RWPE2 (cell line): ENCODE measurements at places on chromosomes 7 and 10.

GRCh38 chr10:131858583-131859340 lies 42.0 kb upstream of the PPP2R2D start:
- DNase-seq: no peak

GRCh38 chr10:110414548-110415309 lies 83.0 kb upstream of the DUSP5 start:
- DNase-seq: peak; percentile 88

DNA sequence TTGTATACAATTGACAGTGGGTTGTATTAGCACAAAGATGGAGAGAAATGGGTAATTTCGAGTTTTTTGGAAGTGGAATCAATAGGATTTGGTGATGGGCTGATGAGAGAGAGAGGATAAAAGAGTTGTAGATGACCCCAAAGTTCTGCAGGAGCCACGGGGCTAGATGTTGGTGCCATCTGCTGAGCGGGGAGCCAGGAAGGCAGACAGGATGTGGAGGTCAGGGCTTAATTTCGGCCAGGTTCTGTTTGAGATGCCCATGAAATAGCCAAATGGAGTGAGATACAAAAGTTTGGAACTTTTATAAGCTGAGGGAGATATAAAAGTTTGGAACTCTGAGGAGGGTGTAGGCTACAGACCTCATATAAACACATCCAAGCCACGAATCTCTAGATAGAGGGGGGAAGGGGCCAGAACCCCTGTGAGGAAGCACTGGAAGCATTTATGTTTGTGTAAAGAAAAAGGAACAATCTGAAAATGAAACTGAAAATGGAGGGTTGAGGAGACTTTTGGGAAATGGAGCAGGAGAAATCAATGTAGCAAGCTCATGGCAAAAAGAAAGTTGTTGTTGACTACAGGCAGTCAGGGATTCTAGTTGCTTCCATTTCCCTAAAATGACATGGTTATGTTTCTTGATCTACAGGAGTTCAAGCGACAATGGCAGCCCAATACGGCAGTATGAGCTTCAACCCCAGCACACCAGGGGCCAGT lies 2.2 kb downstream of the GIMAP4 start:
- no peak for DNase-seq

DNA sequence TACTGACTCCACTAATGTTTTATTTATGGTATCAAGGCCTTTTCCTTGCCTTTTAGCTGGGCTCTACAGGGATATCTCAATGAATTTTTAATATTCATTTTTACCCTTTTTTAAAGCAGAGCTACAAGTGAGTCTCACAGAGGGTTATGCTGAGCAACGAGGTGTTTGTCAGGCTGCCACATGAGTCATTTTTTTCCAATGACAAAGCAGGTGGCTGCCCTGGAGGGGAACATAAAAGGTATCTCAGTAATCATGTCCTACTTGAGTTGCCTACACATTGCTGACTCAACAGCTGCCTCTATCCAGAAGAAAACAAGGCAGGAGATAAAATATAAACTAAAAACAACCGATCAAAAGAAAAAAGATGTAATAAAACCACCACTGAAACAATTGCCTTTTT lies 1004.9 kb upstream of the POT1 start:
- no peak for DNase-seq

- DNase-seq: no peak
Observed at GRCh38 chr10:4514445-4515108, 311.4 kb upstream of the AKR1E2 start.

- DNase-seq: peak; percentile 74
Observed at GRCh38 chr10:16965740-16966447, 148.7 kb upstream of the RSU1 start.

DNA sequence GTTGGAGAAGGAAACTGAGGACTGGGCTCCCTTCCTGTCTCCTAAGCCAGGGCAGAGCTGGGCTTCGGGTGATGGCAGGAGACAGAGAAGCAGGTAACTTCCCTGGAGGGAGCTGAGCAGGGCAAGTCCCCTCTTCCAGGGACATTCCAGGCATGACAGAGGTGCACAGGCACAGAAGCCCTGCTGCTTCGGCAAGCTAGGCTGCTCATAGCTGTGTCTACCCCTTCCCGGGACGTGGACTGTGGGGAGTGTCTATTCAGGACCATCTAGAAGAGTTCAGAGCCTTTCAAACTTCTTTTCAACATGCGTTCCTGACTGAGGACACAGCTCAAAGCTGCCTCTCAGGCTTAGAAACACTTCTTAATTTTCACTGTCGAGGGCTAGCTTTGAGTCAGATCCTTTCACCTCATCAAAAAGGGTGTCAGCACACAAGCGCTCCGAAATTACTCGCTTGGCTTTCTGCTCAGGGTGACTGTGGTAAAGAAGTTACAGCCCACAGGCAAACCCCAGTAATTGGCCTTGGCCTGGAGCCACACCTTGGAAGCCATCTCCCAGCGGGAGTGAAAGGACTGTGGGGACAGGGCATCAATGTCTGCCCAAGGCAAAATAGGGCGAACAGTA lies 63.7 kb upstream of the STEAP1B start:
- no peak for DNase-seq

GRCh38 chr7:92761391-92762097 lies 74.8 kb downstream of the CDK6 start:
- DNase-seq: no peak

DNA sequence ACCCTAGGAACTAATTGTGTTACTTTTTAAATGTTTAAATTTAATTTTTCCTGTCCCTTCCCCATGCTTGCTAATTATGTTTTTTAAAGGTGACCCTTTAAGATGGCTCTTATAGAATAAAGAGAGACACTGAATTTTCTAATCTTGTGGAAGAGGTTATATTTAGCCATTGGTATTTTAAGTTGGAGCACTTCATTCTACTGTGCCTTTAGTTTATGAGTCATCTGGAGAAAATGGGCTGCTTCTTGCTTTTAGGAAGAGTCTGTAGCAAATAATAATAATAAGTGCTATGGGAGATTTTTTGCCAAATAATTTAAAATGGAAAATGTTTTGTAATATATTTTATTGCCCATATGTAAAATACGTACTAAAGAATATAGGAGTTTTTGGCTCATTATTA lies 139.7 kb downstream of the ADK start:
- no peak for DNase-seq

DNA sequence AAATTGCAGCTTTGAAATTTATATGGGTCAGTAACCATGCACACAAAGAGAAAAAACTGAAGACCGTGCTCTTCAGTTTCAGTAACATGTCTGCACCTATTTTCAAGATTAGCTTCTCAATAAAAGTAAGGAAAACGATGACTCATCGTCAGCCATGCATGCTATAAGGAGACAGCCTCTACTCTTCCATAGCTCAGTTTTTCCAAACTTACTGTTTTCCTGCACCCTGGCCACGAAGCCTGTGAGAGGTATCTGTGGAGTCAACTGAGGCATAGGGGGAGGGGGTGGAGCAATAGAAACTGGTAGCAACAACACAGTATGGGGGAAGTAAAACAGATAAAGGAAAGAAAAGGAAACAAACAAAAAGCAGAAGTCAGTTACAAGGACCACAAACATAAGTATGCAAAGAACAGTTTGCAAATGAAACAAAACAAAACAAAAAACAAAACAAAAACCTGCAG lies 58.0 kb downstream of the PDSS1 start:
- no peak for DNase-seq

- DNase-seq: no peak
Observed at GRCh38 chr7:108063520-108063933, 60.6 kb upstream of the LAMB1 start.

DNA sequence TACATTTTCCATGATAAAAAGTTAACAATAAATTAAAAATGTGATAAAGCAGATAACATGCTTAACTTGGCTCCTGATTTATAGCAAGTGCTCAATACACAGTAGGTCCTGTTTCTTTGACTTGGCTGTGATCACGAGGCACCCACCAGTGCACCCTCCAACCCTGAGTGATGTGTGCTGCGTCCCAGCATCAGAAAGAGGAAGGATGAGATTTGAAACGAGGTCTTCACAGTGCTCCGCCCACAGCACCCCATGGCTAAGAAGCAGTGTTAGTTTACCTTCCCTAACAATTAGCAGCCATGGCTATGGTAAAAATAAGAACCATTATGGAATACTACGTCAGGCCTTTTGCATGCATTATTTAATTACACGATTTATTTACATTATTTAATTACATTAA lies 292.0 kb upstream of the ZMIZ1 start:
- peak; percentile 1 for DNase-seq

DNA sequence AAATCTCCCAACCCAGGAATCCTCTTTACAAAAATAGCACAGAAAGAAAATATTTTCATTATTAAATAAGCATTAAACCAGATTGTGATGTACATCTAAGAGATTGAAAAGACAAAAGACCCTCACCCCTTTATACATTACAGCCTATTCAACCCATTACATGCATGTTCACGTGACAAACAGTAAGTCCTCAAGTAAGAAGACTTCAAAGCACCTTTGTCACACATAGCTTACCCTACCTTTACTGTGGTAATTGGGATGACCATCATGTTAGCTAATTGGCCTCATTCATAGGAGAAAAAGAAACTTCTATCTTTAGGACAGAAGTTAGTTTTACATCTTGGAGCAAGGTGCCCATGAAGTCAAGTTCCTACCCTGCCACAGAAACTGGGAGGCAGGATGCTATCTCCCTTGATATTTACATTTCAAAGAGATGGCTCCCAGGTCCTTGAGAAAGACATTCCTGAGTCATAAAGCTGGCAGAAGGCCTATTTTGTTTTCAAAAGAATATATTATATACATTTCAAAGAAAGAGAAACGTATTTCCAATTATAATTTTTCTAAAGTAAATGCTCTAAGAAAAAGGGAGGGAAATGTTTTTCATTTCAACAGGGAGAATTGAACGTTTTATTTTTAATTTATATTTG lies 48.1 kb downstream of the GNAI1 start:
- DNase-seq: no peak

DNA sequence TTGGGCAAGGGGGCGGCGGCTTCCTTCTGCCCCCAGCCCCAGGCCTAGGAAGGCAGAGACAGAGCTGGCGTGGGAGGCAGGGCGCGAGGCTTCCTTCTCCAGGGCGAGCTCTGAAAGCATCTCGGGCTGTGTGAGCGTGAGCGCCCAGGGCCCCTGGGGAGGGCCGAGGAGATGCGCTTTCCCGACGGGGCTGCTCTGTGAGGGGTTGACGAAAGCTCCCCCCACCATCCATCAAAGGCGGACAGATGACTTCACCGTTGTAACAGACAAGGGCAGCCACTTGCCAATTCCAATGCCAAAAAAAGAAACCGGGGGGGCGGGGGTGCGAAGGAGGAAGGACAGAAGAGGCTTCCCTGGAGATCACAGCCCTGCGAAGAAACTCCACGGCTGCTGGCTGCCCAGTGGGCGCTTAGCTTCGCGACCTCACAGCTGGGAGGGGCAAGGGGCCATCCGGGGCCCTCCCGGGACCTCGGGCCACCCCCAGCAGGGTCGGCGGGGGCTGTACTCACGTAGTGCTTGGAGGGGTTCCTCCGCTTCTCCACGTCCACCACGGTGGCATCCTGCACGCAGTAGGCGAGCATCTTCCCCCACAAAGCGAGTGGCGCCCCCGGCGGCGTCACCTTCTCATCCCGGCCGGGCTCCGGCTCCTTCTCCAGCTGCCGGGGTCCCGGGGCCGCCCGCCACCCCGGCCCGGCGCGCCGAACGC lies 537 bp downstream of the SH3PXD2A start:
- DNase-seq: no peak

DNA sequence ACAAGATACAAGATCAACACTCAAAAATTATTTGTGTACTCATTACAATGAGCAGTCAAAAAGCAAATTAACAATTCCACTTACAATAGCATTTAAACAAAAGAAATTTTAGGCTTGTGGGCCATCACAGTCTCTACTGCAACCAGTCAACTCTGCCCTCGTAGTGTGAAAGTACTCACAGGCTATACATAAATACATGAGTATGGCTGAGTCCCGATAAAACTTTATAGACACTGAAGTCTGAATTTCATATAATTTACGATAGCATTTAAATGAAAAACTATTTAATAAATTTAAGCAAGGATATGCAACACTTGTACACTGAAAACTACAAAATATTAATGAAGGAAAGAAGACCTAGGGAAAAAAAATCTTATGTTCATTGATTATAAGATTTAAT lies 90.1 kb downstream of the ZNF33B start:
- DNase-seq: no peak

GRCh38 chr7:2633538-2634266 lies 1.9 kb downstream of the TTYH3 start:
- no peak for DNase-seq

DNA sequence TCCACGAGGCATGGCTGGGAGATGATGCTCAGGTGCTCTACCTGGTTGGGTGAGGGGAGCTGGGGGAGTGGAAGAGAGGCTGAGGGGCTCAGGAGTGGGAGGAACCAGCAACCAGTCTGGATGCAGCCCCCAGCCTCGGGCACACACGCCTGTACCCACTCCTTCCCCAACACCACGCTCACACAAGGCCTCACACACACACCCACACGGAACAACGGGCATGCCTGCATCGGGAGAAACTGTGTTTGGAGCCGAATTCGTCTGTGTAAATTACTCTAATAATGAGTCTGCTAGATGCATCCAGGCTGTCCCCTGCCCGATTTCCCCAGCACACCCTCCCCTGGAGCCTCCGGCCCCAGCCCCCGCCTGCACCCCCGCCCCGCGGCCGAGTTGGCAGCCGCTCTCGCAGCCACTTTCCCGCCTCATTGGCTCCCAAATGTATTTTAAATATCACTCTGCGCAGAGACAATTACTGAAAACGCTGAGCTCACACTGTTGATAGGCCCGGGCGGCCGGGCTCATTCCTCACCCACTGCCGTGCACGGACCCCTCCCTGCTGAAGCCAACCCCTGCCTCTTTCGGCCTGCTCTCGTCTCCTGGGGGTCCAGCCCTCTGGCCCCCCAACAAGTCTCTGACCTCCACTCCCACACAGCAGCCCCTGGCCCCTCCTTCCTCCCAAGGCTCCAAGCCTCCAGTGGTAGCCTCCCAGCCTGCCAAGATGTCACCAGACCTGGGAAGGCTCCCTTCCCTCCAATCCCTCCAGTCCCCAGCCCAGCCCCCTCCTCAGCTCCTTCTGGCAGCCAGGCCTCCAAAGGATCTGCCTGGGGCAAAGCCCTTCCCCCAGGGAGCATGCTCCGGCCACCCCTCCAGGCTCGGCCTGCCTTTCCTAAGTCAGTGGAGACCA lies 11.1 kb downstream of the H2BK1 start:
- DNase-seq: no peak

GRCh38 chr7:78039790-78040776 lies 241.5 kb downstream of the PHTF2 start:
- no peak for DNase-seq

- no peak for DNase-seq
Observed at GRCh38 chr7:29105191-29105590, 41.1 kb downstream of the CPVL start.

DNA sequence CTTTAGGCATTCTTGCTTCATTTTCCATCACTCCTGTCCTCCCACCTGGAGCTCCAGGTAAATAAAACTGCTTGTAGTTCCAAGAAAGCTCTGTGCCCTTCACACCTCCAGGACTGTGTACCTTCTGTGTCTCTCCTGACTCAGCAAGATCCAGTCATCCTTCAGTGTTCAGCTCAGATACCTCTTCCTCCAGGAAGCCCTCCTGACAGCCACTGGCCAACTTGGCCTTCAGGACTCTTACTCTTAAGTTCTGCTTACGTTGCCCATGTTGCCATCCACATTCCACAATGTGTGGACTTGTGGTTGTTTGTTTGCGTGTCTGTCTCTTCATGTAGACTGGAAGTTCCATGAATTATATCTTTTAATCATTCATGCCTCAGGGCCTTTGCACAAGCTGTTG lies 48.0 kb downstream of the SORCS3 start:
- DNase-seq: no peak

- DNase-seq: no peak
Observed at GRCh38 chr10:48818081-48818480, 121.6 kb downstream of the LRRC18 start.
